Activated CD4-positive, alpha-beta T cell treated with anti-CD3 and anti-CD28 coated beads for 48 hours (primary cell): ENCODE measurements at places on chromosomes 16 and 17.
A peak's percentile ranks its signal among the peaks of the same experiment; 100 is the strongest.

- no peak for DNase-seq
Observed at GRCh38 chr17:59427996-59428395, 96.5 kb downstream of the YPEL2 start.

GRCh38 chr17:64231567-64232141 is 31.4 kb downstream of the TEX2 start:
- DNase-seq = no peak

- DNase-seq = no peak
Observed at GRCh38 chr17:38749223-38750043, 1.3 kb upstream of the PCGF2 start.

DNA sequence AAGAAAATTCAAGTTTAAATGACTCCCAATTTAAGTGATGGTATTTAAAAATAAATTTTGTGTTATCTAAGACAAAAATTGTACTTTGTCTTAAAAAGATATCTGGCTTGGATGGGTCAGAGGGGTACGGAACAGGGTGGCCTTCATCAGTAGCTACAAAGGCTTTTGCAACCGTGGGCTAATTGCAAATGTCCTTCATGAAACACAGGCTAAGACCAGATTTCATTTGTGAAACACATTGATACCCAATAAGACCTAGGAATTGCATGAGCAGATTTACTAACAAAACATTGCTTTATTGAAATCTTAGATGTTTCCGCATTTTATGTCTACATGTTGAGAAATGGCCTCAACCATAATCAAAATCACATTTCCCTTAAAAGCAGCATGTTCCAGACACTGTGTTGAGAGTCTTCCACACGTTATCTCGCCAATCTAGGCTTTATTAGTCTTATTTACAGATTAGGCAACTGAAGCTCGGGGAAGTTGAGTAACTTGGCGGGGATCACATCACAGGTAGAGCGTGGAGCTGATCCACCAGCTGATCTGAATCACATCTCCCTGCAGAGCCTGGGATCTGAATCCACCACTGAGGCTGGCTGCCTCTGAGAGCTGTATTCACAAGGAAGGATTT is 21.8 kb downstream of the FBXO39 start:
- no peak for DNase-seq

DNA sequence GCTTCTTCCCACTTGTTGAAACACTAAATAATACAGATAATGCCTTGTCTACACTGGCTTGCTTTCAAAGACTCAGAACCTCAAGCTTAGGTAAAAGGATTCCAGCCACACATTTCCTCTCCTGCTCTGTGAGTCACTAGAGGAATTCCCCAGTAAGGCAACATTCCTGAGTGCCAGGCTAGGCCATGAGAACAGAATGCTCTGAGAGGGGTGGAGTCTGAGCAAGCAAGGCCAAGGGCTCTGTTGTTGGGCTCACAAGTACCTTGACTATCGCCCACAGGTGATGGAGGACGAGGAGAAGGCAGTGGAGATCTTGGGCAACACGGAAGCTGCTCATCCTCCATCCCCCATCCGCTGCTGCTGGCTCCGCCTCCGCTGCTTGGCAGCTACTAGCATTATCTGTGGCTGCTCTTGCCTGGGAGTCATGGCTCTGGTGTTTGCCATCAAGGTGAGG is 6.7 kb upstream of the PHKG2 start:
- no peak for DNase-seq

- DNase-seq = no peak
Observed at GRCh38 chr16:53413864-53414263, 20.4 kb upstream of the RBL2 start.

DNA sequence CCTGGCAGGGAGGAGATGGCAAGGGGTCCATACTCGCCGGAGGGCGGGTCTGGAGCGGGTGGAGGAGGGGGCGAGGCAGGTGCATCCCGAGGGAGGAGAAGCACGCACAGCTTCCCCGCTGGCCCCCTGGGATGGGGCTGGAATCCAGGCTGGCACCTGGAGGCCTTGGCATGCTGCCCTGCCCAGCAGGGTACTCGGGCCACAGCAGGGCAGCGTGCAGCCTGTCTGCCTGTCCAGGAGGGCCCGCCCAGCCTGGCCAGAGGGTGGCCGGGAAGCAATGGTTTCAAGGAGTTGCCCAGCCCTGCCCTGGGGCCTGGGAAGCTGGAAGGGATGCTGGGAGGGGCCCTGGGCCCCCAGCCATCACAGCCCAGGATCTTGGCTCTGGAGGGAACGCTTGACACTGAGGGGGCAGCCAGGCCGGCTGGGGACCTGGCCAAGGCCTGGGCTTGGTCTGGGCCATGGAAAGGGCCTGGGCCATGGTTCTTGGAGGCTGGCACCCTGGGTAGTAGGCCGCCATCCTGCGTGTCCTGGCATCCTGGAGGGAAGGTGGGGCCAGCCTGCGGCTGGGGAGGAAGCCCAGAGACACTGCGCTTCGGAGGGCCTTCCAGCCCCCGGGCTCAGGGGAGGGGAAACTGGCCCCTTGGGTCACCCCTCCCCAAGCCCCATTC is 1.1 kb downstream of the GLIS2 start:
- no peak for DNase-seq

- peak; percentile 9 for DNase-seq
Observed at GRCh38 chr17:68383443-68384321, 73.6 kb downstream of the WIPI1 start.

GRCh38 chr17:44952946-44953475 is 5.4 kb upstream of the KIF18B start:
- DNase-seq = no peak

- DNase-seq = peak; percentile 37
Observed at GRCh38 chr17:68102318-68102758, 66.8 kb downstream of the KPNA2 start.

- no peak for DNase-seq
Observed at GRCh38 chr17:74011966-74012365, 191.5 kb upstream of the RPL38 start.

GRCh38 chr16:9107025-9107970 is 15.9 kb downstream of the HAPSTR1 start:
- DNase-seq = no peak

- peak; percentile 50 for DNase-seq
Observed at GRCh38 chr17:79294459-79295071, 219.9 kb downstream of the ENGASE start.

- DNase-seq = no peak
Observed at GRCh38 chr17:17102176-17102575, 59.9 kb downstream of the MPRIP start.

- DNase-seq = no peak
Observed at GRCh38 chr16:88284626-88285513, 97.9 kb upstream of the ZNF469 start.

DNA sequence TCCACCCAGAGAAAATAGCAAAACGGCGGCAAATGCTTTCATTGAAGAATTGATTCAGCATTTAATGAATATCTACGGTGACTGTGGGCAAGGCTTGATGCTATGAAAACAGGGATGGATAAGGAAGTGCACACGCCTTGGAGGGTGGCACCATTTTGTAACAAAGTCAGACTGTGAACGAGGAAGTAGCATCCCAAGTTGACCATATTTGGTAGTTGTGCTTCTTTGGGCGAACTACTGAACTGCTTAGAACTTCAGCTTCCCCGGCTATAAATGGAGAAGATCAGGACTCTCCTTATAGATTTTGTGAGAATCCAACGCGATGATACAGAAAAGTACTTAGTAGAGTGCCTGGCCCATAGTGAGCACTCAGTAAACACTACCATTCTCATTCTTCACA is 303.2 kb downstream of the MAF start:
- no peak for DNase-seq

DNA sequence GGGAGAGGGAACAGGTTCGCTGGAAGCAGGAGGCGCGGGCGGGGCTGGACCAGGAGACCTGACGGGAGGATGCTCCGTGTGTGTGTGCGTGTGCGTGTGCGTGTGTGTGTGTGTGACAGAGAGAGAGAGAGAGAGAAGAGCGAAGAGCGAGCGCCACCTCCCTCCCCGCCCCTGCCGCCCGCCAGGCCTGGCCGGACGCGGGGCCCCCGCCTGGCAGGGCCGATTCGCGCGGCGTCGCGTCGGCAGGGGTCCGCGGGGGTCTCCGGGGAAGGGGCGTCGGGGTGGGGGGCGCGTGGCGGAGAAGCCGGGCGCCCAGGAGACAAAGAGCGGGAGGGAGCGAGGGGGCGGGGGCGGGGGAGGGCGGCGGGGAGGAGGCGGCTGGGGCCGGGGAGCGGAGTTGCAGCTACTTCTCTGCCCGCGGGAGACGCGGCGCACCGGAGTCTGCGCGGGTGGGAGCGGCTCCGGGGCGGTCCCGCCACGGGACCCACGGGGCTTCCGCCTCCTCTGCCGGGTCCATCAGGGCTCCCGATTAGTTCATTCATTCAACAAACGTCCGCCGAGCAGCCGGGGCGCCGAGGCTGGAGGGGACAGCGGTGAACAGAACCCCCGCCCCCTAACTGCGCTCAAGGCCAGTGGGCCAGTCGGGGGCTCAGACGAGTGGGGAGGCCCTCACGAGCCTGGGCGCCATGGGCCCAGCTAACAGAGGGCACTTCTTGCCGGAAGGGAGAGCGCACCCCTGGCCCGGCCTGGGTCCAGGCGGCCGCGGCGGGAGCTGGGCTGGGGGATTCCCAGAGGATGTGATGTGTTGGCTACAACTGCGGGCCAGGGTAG is at the start of gene SAMD14:
Gene SAMD14 (minus strand): TSS at position 433 of the 831 bp plus-strand sequence. CDS start 5,201 bp downstream, outside the sequence.
- DNase-seq = peak; percentile 46

DNA sequence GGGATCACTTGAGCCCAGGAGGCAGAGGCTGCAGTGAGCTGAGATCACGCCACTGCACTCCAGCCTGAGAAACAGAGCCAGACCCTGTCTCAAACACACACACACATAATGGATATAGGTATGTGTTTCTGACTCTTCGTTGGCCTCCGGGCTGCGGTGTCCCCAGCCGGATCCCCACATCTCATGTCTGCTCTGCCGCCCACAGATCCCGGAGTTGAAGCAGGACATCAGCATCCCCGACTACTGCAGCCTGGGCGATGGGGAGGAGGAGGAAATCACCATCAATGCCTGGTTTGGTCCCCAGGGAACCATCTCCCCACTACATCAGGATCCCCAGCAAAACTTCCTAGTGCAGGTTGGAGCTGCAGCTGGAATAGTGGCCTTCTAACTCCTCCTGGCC is 15.4 kb downstream of the KDM8 start:
- no peak for DNase-seq

DNA sequence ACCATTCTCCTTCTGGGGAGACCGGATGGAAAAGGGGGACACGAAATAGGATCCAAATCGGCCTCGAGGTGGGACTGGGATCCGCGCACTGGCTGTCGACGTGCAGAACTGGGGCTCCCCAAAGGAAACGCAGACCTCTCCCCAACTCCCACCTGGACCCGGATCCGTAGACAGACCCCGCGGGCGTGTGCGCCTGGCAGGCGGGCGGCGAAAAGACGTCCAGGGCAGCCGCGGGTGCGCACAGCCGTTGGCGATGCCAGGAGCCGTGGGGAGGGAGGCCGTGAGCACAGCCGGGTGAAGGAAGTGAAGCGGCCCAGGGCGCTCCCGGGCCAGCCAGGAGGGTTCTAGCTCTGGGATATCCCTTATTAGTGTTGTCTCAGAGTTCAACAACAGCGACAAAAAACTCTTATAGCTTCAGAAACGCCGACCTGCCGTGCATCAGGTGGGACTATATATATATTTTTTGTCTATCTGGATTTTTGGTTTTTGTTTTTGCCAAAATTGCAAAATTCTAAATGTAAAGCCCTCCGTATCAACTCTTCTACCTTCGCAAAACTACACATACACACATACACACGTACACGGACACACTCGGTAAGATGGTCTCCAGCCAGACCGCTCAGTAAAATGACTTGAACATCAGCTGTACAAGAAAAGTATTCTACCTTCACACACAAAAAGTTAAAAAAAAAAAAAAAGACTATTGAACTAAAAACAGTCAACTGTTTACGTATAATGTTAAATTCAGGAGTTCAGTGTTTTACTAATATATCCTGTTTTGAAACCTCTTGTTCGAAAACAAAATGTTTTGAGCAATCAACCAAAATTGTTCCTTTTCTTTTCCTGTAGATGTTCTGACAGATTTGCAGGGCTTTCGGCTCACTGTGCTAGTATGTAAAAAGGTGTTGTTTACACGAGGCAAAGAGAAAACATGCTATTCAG is 5.2 kb upstream of the AATF start:
- DNase-seq = no peak

GRCh38 chr17:27155866-27156265 is 138.0 kb upstream of the WSB1 start:
- DNase-seq = no peak

DNA sequence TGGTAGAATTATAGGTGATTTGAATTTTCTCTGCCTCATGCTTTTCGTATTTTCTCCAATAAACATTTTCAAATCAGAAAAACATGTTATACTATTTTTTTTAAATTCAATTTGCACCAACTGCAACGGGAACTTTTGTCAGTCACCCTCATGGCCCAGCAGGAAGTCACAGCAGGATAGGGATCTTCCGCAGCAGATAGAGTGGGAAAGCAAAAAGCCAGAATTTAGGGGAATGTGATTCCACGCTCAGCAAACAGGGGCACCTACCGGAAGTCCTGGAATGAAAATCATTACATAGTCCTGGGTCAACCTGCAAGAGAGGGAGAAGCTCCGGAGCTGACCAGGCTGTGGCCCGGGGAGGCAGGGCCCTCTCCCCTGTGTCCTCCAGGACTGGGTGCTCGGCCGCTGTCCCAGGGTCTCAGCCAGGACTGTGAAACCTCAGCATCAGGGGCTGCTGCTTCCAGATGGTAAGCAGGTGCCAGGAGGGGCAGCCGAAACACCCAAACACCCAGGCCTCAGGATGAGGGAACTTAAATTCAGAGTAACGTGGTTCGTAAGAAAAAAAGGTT is 3.9 kb downstream of the SLC47A2 start:
- DNase-seq = no peak

- DNase-seq = no peak
Observed at GRCh38 chr17:28967221-28968135, 16.2 kb upstream of the PHF12 start.

DNA sequence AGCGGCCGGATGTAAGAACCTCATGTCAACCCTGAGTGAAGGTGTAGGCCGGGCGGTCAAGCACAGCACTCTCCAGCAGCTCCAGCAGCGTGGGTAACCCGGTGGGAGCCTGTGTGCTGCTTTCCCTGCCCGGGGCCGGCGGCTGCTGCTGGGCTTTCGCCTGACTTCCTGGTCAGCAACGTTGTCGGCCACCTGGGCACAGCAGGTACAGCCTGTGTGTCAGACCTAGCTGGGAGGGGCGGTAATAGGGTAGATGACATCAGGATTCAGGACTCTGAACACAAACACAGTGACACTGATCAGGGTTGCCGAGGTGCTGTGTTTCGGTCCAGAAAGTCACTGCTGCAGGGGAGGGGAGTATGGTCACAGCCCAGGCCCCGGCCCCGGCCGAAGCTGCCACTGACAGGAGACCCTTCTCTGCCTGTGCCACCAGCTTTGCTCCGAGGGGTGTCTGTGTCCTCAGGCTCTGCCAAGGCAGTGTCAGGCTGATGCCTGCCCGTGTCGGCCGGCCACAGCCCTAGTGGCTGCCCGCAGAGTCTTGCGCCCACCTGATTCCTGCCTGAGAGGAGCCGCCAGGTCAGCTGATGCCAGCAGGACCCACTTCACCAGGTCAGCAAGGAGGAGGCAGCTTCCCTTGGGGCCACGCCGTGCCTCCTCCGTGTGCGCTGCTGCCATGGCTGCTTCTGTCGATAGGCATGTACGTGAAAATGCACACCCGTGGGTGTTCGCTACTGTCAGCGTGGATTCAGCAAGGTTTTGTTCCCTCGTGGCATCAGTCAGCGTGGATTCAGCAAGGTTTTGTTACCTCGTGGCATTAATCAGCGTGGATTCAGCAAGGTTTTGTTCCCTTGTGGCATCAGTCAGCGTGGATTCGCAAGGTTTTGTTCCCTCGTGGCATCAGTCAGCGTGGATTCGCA is 9.2 kb downstream of the RAB40C start:
- DNase-seq = no peak
